Activated T-cell treated with anti-CD3 and anti-CD28 coated beads for 4 hours (primary cell): ENCODE measurements at places on chromosomes 11 and 22.

DNA sequence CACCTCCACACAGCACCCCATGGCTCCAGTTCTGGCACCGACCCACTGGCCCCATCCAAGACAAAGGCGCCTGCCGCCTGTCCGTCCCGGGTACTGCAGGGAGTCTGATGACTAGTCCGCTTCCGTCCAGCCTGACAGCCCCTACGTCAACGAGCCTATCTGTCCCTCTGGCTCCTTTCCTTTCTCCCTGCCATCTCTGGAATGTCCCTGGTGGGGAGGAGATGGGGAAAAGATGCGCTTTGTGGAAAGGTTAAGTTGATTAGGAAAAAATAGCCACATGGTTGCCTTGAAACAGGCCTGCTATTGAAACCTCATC is 10.4 kb downstream of the PDGFB start:
- no peak for DNase-seq

GRCh38 chr11:114595571-114595970 is at the start of gene NXPE4:
NXPE4 (minus strand) TSS chr11:114595786; CDS start chr11:114594759, 1,027 bp downstream.
- DNase-seq = no peak

GRCh38 chr11:92759571-92760214 is 209.8 kb upstream of the MTNR1B start:
- DNase-seq = no peak

GRCh38 chr11:1532014-1532586 is 40.0 kb downstream of the DUSP8 start:
- DNase-seq = no peak

GRCh38 chr11:10109806-10110205 is 184.2 kb downstream of the SBF2 start:
- DNase-seq = no peak

GRCh38 chr11:70024773-70025045 is 53.4 kb upstream of the ANO1 start:
- no peak for DNase-seq

DNA sequence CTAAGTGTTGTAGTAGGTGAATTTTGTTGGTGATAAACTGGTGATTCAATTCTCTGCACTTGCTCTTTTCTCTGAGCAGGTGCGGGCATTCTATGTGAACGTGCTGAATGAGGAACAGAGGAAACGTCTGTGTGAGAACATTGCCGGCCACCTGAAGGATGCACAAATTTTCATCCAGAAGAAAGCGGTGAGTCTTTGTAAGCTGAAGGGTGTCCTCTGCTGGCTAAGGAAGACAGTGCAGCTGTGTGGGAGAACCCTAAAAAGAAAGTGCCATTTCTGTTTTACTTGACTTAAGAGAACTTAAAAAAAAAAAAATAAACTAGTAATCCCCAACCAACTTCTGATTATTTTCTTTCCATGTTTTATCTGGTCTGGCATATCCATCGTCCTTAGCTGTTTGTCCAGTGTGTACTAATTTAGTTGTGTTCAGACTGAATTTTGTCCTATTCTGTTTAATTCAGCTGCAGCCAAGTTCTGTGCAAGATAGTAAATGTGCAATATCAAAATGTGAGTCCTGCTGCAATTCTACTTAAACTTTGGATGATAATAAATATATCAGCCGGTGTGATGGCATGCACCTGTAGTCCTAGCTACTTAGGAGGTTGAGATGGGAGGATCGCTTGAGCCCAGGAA is 29.6 kb downstream of the CAT start:
- DNase-seq = peak; percentile 4

- peak; percentile 21 for DNase-seq
These were observed 579 bp downstream of the PICALM start for GRCh38 chr11:86068138-86068871.

- DNase-seq = no peak
These were observed 3.6 kb downstream of the TNNI2 start for GRCh38 chr11:1842149-1843097.

GRCh38 chr11:111944651-111945051 is 7.5 kb downstream of the DIXDC1 start:
- no peak for DNase-seq

DNA sequence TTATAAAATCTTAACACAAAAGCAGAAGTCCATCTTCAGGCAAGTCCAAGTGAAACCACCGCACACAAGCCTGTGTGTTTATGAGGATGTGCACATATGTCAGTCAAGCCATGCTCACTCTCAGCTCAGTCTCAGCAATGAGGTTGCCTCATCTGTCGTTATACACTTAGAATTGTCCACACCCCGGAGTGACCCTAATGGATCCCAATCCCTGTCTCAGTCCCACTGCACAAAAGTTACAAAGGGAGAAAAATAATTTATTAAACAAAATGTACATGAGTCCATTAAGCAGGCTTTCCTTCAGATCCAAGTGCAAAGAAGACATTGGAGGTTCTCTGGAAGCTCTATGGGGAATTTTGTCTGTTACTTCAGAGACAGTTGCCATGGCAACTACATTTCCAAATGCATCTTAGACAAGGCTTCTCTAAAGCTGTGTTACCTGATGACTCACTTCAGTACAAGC is 24.4 kb downstream of the OR8B12 start:
- no peak for DNase-seq

DNA sequence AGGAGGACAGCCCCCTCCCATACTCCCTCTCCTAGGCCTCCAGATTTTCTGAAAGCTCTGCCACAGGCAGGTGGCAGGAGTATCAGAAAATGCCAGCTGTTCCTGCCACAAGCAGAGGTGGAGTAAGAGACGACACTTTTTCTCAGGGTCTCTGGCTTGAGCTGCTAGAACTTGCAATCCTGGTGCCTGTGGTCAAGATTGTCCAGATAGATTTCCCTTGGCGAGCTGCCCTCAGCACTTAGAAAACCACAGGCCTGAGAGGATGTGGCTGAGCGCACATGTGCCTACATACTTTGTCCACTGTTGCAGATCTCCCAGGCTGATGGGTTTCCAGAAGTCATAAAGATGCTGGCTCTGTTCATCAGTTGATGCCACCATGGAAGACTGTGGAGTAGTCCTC is 65.7 kb upstream of the NAV2 start:
- DNase-seq = no peak

DNA sequence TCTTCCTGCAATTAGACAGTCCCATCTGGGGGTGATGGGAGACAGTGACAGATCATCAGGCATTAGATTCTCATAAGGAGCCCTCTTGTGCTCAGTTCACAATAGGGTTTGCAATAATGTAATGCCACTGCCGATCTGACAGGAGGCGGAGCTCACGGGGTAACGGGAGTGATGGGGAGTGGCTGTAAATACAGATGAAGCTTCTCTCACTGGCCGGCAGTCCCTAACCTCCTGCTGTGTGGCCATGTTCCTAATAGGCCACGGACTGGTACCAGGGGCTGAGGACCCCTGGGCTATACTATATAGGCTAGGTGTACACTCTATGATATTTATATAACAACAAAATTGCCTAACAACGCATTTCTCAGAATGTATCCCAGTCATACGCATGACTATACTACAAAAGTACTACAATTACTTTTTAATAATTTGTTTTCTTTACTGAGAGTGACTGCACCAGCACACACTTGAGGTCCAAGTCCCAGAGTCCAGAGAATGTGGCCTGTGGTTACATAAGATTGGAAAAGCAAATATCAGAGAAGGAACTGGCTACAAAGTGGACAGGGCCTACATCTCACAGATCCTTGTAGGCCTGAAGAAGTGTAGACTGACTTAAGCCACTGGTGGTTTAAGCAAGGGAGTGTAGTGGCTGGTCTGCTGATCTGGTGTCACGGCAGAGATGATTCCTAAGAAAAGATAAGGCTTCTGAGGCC is 200.0 kb downstream of the LARGE1 start:
- DNase-seq = no peak

DNA sequence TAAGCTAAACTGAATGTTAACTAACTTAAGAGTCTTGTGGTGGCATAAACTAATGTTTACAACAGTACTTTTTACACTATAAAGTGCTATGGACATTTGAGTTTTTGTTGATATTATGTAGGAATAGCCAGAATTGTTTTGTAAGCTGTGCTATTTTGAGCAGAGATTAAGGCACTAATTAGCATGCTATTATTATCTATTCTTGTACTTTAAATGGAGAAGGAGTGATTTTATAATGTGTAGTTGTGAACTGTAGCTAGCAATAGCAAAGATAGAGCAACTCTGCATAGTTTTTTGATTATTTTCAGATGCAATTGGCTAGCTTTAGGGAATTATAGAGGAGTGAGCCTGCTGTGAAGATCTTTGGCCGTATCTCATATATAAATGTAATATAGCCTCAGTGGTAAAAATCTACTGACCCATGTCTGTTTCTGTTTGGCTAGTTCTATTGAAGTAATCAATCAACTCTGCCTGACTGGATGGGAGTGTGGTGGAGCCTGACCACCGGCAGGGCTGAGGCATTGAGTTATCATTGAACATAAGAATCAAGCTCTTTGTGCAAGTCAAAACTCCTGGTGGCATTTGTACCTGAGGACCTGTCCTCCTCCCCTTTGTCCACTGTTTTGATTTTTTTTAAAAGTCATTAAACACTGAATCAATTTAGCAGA is 34.3 kb downstream of the NCAM1 start:
- DNase-seq = no peak

DNA sequence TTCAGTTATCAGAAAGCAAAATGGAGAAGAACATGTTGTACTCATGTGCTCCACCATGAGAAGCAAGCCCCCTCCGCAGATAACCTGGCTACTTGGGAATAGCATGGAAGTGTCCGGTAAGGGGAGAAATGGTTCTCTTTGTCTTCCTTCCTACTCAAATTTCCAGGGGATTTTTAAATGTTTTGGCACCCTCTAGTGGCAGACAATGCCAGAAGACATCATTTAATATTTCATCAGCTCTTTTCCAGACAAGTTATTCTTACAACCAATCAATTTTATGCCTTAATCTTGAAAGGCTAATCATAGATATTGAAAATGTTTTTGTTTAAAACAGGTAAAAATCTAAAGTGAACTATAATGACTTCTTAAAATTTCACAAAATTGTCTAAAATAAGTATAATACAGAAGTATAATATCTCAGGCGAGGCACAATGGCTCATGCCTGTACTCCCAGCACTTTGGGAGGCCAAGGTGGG is 15.7 kb downstream of the CRTAM start:
- peak; percentile 49 for DNase-seq

DNA sequence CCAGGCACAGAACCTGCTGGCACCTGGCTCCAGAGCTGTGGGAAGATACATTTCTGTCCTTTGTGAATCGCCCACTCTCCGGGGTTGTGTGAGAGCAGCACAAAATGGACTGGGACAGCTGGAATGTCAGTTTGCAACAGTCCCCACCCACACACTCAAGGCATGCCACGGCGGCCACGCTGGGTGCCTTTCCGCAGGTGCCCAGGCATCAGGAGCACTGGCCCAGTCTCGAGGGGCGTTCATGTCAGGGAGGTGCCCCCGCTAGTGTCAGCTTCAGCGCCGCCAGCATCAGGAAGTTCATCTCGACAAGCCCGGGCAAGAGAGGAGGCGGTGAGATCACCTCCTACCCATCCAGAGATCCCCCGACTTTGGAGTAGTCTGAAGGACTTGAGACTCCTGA is 2.1 kb downstream of the TP53AIP1 start:
- DNase-seq = no peak

GRCh38 chr11:73087730-73088129 is 54.4 kb downstream of the FCHSD2 start:
- no peak for DNase-seq

DNA sequence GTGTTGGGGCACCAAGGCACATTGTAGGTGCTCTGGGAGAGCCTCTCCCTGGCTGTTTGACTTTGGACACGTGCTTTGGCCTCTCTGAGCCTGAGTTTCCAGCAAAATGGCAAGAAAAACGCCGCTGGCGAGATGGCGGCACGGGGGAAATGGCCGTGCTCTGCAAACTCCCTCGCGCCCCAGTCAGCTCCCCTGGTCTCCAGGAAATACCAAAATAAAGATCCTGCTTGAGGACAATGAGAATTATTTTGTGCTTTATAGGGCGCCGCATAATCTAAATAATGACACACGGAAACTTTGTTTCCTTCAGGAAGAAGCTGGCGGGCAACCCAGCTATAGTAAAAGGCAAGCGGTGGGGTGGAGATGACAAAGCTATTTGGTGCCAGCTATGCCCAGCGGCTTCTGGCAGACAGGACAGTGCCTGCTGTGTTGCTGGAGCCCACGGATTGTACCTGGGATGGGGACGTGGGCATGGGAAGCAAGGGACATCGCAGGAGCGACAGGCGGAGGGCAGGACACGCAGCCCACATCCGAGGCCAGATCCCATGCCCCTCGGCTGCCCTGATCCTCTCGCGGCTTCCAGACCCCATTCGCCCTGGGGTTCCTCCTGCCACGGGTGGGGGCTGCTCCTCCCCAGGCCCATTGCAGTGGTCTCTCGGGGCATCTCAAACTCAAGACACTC is 26.3 kb upstream of the RFPL3 start:
- DNase-seq = no peak

- DNase-seq = no peak
These were observed 3.4 kb downstream of the P2RY2 start for GRCh38 chr11:73221451-73221850.

DNA sequence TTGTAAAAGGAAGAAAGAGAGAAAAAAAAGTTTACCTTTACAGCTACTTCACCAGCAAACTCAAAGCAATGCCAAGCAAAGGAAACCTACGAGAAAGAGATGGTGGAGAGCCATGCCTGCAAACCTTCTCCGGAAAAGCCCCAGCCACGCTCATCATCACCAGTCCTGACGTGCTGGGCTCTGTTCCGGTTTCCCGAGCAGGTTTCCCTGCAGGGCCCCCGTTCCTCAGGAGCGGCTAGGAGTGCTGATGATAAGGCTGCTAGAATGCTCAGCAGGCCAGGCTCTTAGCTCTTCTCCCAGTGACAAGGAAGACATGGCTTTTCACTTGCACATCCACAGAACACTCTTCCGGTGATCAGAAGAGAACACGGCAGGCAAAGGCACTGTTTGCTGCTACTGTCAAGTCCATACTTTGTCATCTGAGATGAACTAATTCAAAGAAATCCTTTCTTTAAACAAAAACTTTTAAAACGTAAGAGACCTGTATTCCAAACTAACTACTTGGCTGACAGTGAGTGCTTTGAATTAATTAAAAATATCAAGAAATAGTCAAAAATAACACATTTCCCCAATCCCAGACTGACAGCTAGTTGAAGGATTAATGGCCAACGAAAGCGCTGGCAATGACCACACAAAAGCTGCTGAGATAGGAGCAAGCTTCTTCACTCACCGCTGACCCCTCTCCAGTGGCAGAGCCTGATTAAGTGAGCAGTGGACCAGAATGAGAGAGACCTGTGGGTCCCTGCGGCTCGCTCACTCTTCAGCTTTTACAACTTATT is 35.8 kb downstream of the DUSP8 start:
- no peak for DNase-seq

- DNase-seq = peak; percentile 46
These were observed 4.4 kb upstream of the PYGM start for GRCh38 chr11:64764040-64764611.

DNA sequence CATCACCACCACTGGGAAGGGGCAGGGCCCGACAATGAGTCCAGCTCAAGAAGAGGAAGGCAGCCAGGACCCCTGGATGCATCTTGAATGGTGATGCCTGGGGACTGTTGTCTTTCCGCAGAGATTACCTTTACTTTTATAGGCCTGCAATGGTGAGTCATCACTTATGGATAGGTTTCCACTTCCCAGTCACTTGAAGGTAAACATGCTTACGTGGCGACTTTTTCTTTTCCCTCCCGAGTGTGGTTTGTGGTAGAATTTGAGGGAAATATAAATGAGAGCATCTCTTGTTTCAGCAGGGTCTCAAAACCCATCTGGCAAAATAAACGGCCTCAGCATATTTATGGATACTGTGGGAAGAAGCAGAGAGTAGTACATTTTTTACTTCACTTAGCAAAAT is at the start of gene MMP13:
MMP13 (minus strand) TSS at position 109 of the 400 bp plus-strand sequence; CDS start at position 82, 27 bp downstream.
- no peak for DNase-seq

GRCh38 chr11:134341805-134342571 is 10.2 kb downstream of the GLB1L2 start:
- no peak for DNase-seq
